ENCODE measurements at places on chromosomes 12 and 14.

- DNase-seq = no peak
- no peak overlapping the region for H3K4me3 ChIP-seq
- H3K27ac ChIP-seq = no peak overlapping the region
- H3K4me1 ChIP-seq = no peaks in the 10 kb centered on the region
Observed at GRCh38 chr12:111256629-111257434, 112.1 kb downstream of the PHETA1 start.

DNA sequence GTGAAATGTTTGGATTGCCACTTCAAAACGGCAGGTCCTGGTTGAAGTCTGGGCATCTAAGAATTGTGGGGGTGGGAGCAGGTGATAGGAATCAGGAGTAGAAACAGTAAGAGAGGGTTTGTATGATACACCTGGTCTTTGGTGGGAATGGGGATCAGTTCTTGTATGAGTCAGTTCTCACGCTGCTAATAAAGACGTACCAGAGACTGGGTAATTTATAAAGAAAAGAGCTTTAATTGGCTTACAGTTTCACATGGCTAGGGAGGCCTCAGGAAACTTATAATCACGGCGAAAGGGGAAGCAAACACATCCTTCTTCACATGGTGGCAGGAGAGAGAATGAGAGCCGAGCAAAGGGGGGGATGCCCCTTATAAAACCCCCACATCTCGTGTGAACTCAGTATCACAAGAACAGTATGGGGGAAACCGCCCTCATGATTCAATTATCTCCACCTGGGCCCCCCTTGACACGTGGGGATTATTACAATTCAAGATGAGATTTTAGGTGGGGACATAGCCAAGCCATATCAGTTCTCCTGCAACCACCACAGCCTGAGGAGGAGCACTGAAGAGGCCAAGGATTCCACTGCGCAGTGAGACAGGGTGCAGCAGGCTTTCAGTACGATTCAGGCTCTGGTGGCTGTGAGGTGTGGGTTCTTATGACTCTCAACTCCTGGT lies 52.1 kb downstream of the DRAM1 start:
- no peak overlapping the region for H3K27ac ChIP-seq
- H3K4me1 ChIP-seq = peaks cover 37% of the 10 kb centered on the region
- peaks cover 3% of the 10 kb centered on the region for H3K36me3 ChIP-seq
- H3K4me3 ChIP-seq = no peak overlapping the region

- H3K4me1 ChIP-seq = no peaks in the 10 kb centered on the region
- no peaks in the 10 kb centered on the region for H3K27me3 ChIP-seq
- no peak for DNase-seq
- H3K27ac ChIP-seq = no peak overlapping the region
- no peaks in the 10 kb centered on the region for H3K36me3 ChIP-seq
Observed at GRCh38 chr14:78451319-78451695, 281.1 kb downstream of the NRXN3 start.

GRCh38 chr12:71426300-71427047 lies 13.1 kb upstream of the LGR5 start:
- H3K27me3 ChIP-seq = peaks cover 7% of the 10 kb centered on the region
- no peak overlapping the region for H3K4me3 ChIP-seq
- no peaks in the 10 kb centered on the region for H3K4me1 ChIP-seq
- no peaks in the 10 kb centered on the region for H3K36me3 ChIP-seq

GRCh38 chr12:61385771-61386170 lies 874.4 kb upstream of the USP15 start:
- H3K4me3 ChIP-seq = no peak overlapping the region
- no peak overlapping the region for H3K27ac ChIP-seq
- no peak for DNase-seq
- no peaks in the 10 kb centered on the region for H3K27me3 ChIP-seq
- H3K36me3 ChIP-seq = no peaks in the 10 kb centered on the region
- H3K4me1 ChIP-seq = no peaks in the 10 kb centered on the region

GRCh38 chr12:117213295-117213808 lies 23.1 kb upstream of the FBXO21 start:
- peaks cover 4% of the 10 kb centered on the region for H3K27me3 ChIP-seq
- H3K4me1 ChIP-seq = no peaks in the 10 kb centered on the region
- no peak overlapping the region for H3K4me3 ChIP-seq
- DNase-seq = no peak
- no peak overlapping the region for H3K27ac ChIP-seq

- H3K27me3 ChIP-seq = peaks cover 15% of the 10 kb centered on the region
- H3K36me3 ChIP-seq = peaks cover 57% of the 10 kb centered on the region
- peak overlapping the region; percentile 40 for H3K27ac ChIP-seq
- H3K4me1 ChIP-seq = peaks cover 20% of the 10 kb centered on the region
- H3K4me3 ChIP-seq = peak overlapping the region; percentile 98
- no peak for DNase-seq
Observed at GRCh38 chr12:93573552-93574223, 1.2 kb downstream of the SOCS2 start.

DNA sequence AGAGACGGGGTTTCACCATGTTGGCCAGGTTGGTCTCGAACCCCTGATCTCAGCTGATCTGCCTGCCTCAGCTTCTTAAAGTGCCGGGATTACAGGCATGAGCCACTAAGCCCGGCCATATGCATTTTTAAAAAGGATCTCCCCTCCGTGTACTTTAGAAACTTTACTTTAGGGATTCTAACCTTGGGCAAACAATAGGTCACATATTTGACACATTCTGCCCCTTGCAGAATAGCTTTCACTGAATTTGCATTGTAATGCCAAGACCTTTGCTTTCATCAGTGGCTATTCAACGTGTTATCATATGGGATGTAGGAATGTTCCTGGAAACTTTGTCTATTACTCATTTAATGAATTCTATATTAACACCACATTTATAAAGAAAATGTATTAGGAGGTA lies 11.4 kb upstream of the ANKS1B start:
- no peak overlapping the region for H3K4me3 ChIP-seq
- no peaks in the 10 kb centered on the region for H3K36me3 ChIP-seq
- H3K27me3 ChIP-seq = peaks cover 10% of the 10 kb centered on the region
- H3K4me1 ChIP-seq = no peaks in the 10 kb centered on the region
- H3K27ac ChIP-seq = no peak overlapping the region

DNA sequence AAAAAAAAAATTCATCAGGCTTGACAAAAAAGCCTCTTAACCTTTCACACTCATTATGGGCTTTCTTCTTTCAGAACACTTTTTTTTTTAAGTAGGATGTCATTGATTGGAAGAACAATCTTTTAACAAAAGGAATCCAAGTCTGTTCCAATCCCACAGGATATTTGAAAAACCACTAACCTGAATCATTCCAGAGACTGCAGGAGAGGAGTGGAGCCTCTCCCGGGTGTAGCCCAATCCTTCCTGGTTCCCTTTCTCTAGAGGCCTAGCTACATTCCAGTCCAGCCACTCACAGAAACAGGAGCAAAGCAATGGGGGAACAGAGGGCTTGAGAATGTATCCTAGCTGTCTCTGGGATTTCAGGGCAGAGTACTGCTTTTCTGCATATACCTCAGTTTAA lies 4.3 kb downstream of the MFAP5 start:
- peaks cover 16% of the 10 kb centered on the region for H3K27me3 ChIP-seq
- H3K4me3 ChIP-seq = no peak overlapping the region

- H3K27ac ChIP-seq = no peak overlapping the region
- no peak overlapping the region for H3K4me3 ChIP-seq
- H3K4me1 ChIP-seq = peaks cover 50% of the 10 kb centered on the region
- DNase-seq = no peak
- H3K36me3 ChIP-seq = peaks cover 56% of the 10 kb centered on the region
Observed at GRCh38 chr12:89257340-89257739, 95.0 kb downstream of the DUSP6 start.

GRCh38 chr14:87111741-87112140 lies 881.2 kb downstream of the GALC start:
- H3K4me3 ChIP-seq = no peak overlapping the region
- no peaks in the 10 kb centered on the region for H3K4me1 ChIP-seq
- no peak for DNase-seq
- no peaks in the 10 kb centered on the region for H3K27me3 ChIP-seq
- no peak overlapping the region for H3K27ac ChIP-seq
- no peaks in the 10 kb centered on the region for H3K36me3 ChIP-seq

GRCh38 chr12:94698578-94698977 lies 48.2 kb upstream of the TMCC3 start:
- no peak overlapping the region for H3K27ac ChIP-seq
- peaks cover 22% of the 10 kb centered on the region for H3K27me3 ChIP-seq
- no peak for DNase-seq
- no peaks in the 10 kb centered on the region for H3K36me3 ChIP-seq

GRCh38 chr14:105399466-105399775 lies 1.1 kb downstream of the TEX22 start:
- no peak for DNase-seq
- peak overlapping the region; percentile 85 for H3K27ac ChIP-seq
- peaks cover 21% of the 10 kb centered on the region for H3K4me1 ChIP-seq

DNA sequence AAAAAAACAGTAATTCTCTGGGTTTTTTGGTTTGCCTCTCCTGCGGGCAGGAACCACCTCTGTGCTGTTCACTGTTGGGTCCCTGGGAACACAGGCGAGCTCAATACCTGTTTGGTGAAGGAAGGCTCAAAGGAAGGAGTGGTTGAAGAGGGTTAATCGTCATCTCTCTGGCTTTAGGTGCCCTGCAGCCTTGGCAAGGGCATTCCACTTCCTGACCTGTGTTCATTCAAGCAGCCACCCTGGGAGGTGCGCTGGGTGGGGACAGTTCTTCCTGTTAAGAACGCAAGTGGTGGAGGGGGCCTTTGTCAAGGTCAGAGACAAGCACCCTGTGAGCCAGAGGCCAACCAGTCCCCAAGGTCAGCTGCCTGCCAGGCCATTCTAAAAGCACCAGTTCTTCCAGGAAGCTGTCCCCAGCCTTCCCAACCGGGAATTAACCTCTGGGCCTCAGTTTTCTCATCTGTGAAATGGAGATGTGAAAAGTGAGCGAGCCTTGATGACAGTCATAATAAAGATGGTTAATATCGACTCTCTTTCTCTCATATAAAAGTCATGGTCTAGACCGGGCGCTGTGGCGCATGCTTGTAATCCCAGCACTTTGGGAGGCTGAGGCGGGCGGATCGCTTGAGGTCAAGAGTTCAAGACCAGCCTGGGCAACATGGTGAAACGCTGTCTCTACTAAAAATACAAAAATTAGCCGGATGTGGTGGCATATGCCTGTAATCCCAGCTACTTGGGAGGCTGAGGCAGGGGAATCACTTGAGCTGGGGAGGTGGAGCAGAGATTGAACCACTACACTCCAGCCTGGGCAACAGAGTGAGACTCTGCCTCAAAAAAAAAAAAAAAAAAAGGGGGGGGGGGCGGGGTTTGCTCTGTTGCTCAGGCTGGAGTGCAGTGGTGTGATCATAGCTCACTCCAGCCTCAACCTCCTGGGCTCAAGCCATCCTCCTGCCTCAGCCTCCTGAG lies 6.1 kb downstream of the RHOF start:
- peak overlapping the region; percentile 61 for H3K4me3 ChIP-seq
- H3K27ac ChIP-seq = peak overlapping the region; percentile 98
- H3K36me3 ChIP-seq = peaks cover 73% of the 10 kb centered on the region
- DNase-seq = no peak

- peaks cover 33% of the 10 kb centered on the region for H3K27me3 ChIP-seq
- DNase-seq = no peak
- H3K4me1 ChIP-seq = no peaks in the 10 kb centered on the region
- no peak overlapping the region for H3K27ac ChIP-seq
- H3K4me3 ChIP-seq = no peak overlapping the region
- no peaks in the 10 kb centered on the region for H3K36me3 ChIP-seq
Observed at GRCh38 chr12:103997286-103997900, 31.7 kb downstream of the TDG start.

DNA sequence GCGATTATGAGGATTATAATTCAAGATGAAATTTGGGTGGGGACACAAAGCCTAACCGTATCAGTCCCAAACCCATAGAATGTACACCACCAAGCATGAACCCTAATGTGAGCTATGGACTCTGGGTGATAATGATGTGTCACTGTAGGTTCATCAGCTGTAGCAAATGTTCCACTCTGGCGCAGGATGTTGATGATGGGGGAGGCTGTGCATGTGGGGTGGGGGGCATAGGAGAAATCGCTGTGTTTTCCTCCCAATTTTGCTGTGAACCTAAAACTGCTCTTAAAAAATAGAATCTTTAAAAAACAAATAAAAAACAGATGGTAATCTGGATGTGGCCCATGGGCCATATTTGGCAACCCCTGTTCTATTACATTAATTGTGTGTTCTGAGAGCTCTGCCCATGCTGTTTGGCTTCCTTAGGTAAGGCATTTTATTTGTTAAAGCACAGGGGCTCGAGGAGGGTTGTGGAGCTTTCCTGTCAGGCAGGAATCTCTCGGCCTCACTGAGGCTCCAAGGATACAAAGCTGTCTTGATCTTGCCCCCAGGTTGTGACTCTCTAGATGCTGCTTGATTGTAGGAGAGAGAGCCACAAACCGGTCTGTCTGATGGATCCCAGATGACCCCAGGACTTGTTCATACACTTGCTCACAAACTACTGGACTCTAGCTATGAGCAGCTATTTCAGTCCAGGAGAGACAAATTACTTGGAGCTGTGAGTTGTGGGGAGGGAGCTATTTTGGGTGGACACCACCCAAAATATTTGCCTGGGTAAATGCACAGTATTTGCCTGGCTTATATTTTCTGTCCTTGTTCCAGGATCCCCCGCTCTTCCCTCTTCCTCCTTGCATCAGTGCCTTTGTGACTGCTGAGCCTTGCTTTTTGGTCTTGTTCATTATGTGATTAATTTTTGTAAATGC lies 340.2 kb downstream of the MED13L start:
- H3K27me3 ChIP-seq = peaks cover 17% of the 10 kb centered on the region
- no peaks in the 10 kb centered on the region for H3K36me3 ChIP-seq
- no peaks in the 10 kb centered on the region for H3K4me1 ChIP-seq
- H3K4me3 ChIP-seq = no peak overlapping the region
- no peak for DNase-seq
- H3K27ac ChIP-seq = no peak overlapping the region

- H3K27me3 ChIP-seq = no peaks in the 10 kb centered on the region
- no peak overlapping the region for H3K27ac ChIP-seq
- peaks cover 44% of the 10 kb centered on the region for H3K4me1 ChIP-seq
Observed at GRCh38 chr12:89424389-89424788, 72.1 kb upstream of the DUSP6 start.

DNA sequence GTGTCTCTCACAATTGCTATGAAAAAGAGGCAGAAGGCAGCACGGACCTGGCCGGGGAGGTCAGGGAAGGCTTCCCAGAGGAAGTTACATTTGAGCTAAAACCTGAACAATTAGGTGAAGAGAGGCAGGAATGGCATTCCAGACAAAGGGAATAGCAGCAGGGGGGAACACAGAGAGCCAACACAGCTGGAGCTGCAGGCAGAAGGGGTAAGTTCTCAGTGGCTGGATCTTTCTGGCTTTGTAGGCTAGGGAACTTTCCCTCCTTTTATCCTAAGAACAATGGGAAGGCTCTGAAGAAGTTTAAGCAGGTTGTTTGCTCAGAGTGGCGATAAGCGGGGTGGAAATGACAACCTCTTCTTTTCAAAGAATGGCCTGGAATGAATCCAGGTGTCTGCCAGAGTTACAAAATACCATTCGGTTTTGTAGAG lies 100.0 kb downstream of the PRIMA1 start:
- DNase-seq = no peak
- peaks cover 12% of the 10 kb centered on the region for H3K27me3 ChIP-seq
- H3K27ac ChIP-seq = no peak overlapping the region
- no peaks in the 10 kb centered on the region for H3K36me3 ChIP-seq

- peak overlapping the region; percentile 99 for H3K27ac ChIP-seq
- H3K27me3 ChIP-seq = no peaks in the 10 kb centered on the region
- H3K4me3 ChIP-seq = peak overlapping the region; percentile 100
Observed at GRCh38 chr12:110742096-110742717, 484 bp downstream of the PPP1CC start.

All from activated T-helper 2 cell treated with anti-CD3 and anti-CD28 coated beads, Interferon-gamma antibody, Interleukin-2, Interleukin-4, amounts not matched to agents 10 μg/mL and 5 μg/mL and 100 μg/mL, durations not matched to agents 14 hours and 24 hours and 36 hours (primary cell).